Stimulated activated naive CD8-positive, alpha-beta T cell treated with anti-CD3 and anti-CD28 coated beads, Interleukin-15, Interleukin-2, amounts not matched to agents 100 U/mL and 50 U/mL, for 24 hours (primary cell): ENCODE measurements at places on chromosomes 6 and 20.

DNA sequence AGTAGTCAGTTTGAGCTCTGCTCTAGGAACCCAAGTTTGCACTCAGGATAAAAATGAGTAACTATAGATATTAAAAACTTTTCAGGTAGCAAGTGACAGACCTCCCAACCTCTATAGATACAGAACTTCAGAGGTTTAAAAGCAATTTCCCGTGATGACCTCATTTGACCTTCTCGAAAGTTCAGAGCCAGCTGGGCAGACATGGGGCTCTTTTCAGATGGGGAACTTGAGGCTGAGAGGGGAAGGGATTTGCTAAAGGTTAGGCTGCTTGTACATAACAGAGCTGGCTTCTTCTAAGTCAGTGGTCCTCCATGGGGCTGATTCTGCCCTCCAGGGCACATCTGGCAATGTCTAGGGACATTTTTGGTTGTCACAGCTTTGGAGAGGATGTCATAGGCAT is 58.8 kb upstream of the ZNF831 start:
- no peak for DNase-seq

- peak; percentile 76 for DNase-seq
Observed at GRCh38 chr6:31815025-31815838, at the start of the genes HSPA1A and HSPA1L. Gene HSPA1A (plus strand): TSS chr6:31815543. CDS start chr6:31815757, 214 bp downstream. Gene HSPA1L (minus strand): TSS chr6:31815283. CDS start chr6:31811972, 3,311 bp downstream.

- peak; percentile 50 for DNase-seq
Observed at GRCh38 chr6:31826793-31827285, 699 bp upstream of the HSPA1B start.

DNA sequence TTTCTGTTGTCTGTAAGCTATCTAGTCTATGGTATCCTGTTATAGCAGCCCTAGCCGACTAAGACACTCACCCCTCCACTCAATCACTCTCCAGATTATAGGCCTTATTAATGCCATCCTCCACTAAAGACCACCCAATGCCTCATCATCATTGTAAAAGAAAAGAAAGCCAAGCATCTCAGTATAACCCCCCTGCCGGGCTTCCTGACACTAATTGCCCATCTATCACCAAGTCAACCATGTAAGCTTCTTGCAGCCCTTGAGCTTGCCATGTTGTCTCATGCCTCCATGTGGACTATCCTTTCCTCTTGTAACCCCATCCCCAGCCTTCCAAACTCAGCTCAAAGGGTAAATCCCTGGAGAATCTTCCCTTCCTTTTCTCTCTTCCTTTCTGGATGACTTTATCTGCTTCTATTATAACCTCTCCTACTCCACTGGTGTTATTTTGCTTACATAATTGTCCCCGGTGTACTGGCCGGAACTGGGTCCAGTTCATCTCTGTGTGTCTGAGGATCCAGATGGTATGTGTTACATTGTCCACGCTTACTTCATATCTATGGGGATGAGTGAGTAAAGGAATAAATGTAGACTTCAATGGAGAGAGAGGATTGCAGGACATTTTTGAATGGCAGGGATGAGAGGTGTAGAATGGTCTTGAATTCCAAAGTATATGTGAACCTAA is 202.9 kb upstream of the SOX4 start:
- DNase-seq: no peak

DNA sequence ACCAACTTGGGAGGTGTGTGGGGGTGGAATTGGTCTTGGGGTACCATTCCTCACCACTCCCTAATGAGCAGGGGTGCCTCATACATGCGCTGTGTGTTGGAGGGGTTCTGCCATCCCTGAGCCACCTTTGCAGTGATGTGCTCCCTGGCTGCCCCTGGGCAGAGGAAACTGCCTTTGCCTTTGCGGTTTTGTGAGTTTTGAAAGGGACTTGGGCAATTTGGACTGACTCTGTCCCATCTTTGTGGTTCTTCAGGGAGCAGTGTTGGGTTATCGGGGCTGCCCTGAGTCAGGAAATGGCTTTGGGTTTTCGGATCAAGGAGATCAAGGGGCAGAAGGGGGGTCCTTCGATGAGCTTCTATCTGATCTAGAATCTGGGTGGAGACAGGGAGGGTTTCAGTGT is 3.9 kb upstream of the PHACTR3 start:
- DNase-seq: no peak

GRCh38 chr6:11278207-11278559 is 45.7 kb upstream of the NEDD9 start:
- peak; percentile 27 for DNase-seq

DNA sequence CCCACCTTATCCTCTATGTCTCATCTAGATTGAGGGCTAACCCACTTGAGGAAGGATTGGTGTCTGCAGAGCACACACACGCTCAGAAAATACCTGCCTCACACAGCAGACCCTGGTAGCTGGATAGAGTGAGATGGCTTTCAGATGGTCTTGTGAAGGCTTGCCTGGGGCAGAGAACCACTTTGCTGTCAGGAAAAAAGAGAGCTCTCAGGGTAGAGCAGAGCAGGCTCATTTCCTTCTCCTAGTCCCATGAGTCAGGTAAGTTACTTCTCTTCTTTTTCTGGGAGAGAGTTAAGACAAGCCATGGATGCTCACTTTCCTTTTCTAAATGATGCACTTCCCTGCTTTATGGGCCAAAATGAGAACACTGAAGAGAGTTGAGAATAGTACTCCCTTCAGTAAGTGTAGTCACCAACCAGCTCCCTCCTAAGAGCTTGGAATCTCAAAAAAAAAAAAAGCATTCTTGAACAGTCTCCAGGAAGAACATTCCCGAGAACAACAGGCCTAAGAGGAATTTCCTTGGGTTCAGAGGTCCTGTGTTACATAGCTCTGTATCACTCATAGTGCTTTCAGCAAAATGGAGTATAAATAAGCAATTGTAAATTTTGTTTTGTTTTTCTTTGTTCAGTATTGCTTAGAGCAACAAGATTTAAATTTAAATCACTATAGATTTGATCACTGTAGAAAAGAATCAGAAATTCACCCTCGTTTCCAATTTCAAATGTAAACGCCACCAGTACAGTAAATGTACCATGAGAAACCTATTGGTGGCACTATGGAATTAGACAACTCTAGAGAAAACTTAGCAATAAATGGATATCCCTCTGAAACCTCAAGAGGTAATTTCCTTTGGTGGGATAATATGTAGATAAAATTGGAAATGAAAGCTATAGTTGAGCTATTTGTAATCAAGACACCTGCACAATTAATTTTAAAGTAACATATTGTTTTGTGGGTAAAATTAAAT is 530.3 kb downstream of the RFPL4B start:
- DNase-seq: no peak

- DNase-seq: no peak
Observed at GRCh38 chr20:992801-993535, 9.1 kb downstream of the RSPO4 start.

- no peak for DNase-seq
Observed at GRCh38 chr6:88220493-88220892, 54.3 kb upstream of the CNR1 start.

DNA sequence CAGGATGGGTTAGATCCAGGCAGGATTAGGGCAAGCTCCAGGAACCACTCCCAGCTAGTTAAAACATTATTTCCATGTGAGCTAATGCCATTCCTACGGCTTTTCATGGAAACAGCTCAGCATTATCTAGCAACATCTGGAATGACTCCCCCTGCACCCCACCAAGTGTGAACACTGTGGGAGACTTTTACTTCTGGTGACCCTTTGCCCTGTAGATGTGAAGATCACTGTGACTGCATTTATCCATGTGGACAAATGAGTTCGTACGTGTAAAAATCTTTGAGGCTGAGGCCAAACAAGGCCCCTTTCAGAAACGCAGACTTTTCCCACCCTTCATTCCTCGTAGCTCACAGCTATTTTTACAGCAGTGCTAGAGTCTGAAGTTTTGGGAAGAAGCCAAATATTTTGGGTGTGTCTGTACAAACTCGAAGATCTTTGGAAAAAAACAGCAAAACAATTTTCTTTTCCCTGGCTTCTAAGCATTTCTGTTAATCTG is 221.8 kb upstream of the SOX4 start:
- DNase-seq: no peak

- no peak for DNase-seq
Observed at GRCh38 chr20:3687655-3688054, 5.8 kb upstream of the ADAM33 start.

DNA sequence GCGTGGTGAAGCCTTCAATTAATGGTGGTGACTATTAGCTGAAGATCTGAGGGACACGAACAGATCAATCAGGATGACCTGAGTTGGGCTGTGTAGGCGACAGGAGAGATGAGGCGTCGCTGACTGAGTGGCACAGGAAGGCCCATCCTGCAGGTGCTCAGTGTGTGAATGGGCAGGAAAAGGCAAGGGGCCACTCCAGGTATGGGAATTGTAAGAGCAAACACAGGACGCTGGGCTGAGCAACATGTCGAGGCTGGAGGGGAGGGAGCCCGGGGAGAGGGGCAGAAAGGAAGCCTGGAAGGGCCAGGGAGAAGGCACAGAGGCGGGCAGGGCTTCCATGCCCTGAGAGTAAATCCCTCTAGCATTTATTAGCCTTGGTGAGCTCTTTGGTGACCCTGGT is 151.0 kb downstream of the VEGFA start:
- no peak for DNase-seq

DNA sequence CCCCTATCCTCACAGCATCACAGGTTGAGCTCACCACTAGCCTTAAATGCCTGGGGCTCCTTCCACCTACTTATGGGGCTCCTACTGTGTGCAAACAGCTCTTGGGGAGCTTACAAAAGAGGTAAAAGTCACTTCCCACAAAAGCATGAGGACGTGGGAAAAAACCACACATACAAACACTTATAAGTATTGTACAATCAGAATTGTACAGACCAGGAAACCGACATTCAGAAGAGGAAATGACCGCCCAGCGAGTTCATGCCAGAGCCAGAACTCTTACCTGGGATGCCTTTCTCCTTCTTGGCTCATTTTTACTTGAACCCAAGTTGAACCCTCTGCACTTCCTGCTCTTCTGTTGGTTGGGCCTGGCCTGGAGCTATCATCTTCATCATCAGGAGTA is 6.3 kb upstream of the PPP1R16B start:
- no peak for DNase-seq

- DNase-seq: no peak
Observed at GRCh38 chr20:61460261-61461052, 208.4 kb downstream of the CDH4 start.

DNA sequence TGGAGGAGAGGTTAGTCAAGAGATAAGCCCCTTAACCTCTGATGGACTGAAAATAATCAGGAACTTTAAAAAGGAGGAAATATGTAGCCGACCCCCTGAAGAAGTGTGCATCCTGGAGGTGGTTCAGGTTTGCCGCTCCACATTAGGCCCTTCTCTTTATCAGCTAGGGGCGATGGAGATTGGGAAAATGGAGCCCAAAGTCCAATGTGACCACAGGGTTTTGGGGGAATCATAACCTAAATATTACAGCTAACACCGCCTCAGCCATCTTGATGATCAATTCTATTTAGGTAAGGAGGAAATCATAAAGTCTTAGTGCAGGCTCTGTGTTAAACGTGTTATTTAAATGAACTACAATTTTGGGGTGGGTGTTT is 1.2 kb downstream of the OGFRL1 start:
- DNase-seq: no peak

DNA sequence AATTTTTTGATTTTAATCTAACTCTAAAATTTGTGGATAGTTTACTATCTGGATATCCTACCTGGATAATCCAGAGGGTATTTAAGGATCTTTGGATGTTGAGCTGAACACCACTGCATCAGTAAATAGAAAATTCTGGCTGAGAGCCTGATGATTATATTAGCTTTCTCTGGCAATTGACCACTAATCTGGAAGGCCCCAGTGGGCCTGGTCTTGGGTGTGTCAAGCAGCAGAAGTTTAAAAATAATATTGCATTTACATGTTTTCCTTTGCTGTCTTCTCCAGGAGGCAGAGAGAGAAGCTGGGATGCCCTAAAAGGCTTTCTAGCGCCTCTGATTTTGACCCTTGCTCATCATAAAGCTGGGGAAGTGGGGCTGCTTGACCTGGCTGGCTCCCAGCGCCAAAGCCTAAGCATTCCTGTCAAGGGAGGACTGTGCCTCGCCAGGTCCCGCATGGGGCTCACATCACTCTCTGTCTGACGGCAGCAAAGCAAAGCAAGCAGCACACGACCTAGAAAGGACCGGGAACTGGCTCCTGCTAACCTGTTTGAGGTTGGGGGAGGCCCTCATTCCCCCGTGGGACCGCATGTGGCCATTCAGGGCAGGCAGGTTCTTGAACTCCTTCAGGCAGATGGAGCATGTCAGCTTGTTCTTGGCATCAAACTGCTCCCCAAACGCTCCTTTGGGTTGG is 46.6 kb upstream of the MRPS10 start:
- DNase-seq: no peak

- DNase-seq: no peak
Observed at GRCh38 chr6:16316741-16317251, 78.4 kb downstream of the GMPR start.

- DNase-seq: no peak
Observed at GRCh38 chr20:13301596-13301995, 80.5 kb downstream of the ISM1 start.

DNA sequence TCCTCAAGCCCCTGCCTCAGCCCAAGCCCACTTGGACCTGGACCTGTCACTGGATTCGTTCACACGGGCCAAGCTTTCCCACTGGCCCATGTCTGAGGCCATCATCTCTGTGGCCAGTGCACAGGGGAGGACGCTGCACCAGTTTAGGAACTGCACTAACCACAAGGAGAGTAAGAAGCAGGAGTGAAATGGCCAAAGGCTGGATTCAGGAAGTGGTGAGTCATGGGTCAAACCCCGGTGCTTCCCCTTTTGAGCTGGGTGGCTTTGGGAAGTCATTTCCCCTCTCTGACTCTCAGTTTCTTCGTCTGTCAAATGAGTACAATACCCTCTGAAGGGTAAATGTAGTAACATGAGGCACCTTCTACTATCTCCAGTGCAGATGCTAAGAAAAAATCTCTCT is 87.9 kb downstream of the CD40 start:
- peak; percentile 10 for DNase-seq

DNA sequence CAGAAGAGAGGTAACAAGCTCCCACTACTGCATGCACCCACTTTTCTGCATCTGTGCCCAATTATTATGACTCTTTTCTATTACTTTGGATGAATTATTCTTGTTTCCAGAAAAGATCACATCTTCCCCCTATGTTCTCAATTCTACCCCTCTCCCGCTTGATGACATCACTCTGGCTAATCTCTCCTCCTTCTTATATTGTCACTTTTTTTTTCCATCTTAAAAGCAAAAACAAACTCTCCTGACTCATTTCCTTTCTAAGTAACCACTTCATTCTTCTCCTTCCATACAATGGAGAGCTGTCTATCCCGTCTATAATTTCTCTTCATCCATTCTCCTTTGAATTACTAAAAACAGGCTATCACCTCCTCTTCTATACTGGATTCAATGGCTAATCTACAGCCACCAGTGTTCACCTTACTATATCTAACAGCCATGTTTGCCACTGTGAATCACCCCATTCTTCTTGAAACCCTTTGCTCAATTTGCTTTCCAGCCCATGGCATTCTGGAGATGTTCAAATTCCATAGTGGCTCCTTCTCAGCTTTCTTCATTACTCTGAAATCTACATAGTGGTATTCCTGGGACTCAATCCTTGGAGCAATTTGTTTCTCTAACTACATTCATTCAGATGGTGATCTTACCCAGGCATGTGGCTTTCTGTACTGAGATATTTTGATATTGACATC is 378.4 kb downstream of the ARHGAP18 start:
- DNase-seq: no peak

GRCh38 chr6:1679031-1679687 is 69.4 kb downstream of the FOXC1 start:
- no peak for DNase-seq

- DNase-seq: no peak
Observed at GRCh38 chr20:33789109-33789857, 21.9 kb upstream of the CHMP4B start.
